AG08395 (cell line): ENCODE measurements at places on chromosomes 16 and 17.

DNA sequence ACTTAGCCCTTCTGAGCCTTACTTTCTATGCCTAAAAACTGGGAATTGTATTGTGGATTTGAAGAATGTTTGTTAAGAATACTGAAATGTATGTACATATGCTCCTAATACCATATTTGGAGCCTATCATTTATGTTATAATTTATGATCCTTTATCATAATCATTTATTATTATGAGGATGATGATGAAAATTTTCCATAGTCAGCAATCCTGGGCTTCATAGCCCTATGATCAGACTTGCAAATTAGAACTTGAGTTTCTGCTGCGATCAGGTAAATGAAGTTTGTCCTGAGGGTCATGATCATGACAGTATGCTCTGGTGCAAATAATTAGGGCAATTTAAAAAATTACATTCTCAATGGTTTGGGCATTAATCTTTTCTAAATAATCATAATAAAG, 147.4 kb downstream of the CA10 start:
- no peak for DNase-seq

DNA sequence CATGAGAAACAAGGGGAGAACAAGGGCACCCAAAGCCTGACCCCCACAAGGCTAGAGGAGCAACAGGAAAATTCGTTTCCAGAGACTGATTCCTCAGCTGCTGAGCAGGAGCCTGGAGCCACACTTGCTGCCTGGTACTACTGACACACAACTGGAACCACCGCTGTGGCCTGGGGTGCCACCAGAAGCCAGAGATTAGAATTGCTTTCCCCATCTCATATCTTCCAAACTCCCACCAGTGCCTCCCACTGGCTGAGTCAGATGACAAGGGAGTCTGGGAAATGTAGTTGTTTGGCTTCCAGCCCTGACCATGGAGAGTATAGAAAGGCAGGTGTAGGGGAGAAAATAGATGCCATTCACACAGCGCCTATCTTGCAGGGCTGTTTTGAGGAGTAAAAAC, 4.1 kb upstream of the TMEM11 start:
- DNase-seq: no peak

- no peak for DNase-seq
Observed at GRCh38 chr16:69607674-69608073, 41.9 kb downstream of the NFAT5 start.

DNA sequence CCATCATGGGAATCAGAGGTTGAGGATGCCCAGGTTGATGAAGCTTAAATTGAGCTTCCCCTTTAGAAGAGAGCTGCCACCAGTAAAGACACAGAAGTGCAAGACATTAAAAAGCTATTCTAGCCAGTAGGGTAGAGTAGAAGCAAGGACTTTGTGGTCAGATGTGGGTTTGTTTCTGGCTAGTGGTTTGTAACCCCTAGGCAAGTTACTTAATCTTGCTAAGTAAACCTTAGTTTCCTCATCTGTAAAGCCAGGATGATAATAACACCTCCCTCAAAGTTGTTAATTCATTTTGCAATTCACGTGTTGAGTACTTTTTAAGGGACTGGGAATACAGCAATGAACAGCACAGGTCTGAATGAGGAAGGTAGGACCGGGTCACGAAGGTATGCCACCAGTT, 3.6 kb downstream of the SNTB2 start:
- no peak for DNase-seq

GRCh38 chr17:59766491-59766890, 59.0 kb downstream of the VMP1 start:
- DNase-seq: no peak

DNA sequence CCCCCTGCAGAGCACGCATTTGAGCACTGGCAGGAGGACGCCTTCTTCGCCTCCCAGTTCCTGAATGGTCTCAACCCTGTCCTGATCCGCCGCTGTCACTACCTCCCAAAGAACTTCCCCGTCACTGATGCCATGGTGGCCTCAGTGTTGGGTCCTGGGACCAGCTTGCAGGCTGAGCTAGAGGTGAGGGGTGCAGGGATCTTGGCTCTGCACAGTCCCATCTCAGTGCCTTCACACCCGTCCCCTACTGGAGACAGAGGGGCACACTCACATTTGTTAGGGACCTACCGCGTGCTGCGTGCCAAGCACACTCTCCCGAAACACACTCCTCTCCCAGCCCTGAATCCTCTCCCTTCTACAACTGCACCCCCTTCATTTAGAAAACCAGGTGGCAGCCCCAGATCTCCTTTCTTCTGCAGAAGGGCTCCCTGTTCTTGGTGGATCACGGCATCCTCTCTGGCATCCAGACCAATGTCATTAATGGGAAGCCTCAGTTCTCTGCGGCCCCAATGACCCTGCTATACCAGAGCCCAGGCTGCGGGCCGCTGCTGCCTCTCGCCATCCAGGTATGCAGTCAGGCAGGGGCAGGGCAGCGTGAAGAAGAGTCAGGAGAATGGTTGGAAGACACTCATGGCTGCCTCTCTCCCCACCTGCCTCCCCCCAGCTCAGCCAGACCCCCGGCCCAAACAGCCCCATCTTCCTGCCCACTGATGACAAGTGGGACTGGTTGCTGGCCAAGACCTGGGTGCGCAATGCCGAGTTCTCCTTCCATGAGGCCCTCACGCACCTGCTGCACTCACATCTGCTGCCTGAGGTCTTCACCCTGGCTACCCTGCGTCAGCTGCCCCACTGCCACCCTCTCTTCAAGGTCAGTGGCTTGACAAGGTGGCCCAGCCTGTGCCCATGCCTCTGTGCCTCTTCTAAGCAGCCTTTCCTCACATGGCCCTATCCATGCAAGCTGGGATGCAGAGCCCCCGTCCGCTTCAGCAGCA, 6.3 kb downstream of the ALOX15B start:
- no peak for DNase-seq

DNA sequence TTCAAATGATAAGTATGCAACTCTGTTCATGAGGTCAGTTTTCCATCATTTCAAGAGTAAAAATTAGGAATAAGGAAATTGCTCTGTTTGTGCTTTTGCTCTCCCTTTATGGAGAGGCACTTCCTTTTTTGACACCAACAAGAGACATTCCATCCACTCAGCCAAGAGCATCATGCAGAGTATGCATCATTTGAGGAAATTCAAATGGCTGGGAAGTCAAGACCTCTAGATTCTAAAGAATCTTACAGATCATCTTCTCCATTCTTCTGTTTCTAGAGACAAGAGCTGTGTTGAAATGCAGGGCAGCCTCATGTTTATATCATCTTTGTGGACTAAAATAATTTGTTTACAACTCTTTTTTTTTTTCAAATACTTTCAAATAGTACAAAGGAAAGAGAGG, 669.4 kb downstream of the CDH11 start:
- DNase-seq: no peak

DNA sequence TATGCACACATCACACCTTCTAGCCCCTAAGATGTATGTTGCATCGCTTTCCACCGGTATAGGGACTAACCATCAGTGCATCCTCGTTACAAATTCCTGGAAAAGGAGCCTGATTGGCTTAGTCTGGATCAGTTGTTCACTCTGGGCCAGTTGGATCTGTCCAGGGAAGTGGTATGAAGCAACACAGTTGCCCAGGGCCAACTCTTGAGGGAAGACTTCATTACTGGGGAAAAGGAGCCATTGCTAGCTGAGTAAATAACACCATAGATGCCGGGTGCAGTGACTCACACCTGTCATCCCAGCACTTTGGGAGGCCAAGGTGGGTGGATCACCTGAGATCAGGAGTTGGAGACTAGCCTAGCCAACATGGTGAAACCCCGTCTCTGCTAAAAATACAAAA, 275.2 kb upstream of the RBFOX1 start:
- DNase-seq: no peak

DNA sequence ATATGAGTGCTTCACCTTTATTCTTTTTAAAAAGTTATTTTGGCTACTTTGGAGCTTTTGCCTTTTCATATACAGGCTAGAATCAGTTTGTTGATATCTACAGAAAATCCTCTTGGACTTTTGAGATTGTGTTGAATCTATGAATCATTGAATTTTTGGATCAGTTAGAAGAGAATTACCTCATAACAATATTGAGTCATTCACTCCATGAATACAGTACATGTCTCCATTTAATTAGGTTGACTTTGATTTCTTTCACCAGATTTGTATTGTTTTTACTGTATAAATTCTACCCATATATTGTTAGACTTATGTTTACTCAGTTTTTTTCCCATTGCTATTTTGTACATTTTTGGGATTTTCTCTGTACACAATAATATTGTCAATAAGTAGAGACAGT, 54.4 kb downstream of the TAOK1 start:
- peak; percentile 64 for DNase-seq

GRCh38 chr16:57848181-57848580, 45.9 kb upstream of the KIFC3 start:
- DNase-seq: no peak

- no peak for DNase-seq
Observed at GRCh38 chr16:60432472-60432871, 1603.8 kb downstream of the CDH8 start.

DNA sequence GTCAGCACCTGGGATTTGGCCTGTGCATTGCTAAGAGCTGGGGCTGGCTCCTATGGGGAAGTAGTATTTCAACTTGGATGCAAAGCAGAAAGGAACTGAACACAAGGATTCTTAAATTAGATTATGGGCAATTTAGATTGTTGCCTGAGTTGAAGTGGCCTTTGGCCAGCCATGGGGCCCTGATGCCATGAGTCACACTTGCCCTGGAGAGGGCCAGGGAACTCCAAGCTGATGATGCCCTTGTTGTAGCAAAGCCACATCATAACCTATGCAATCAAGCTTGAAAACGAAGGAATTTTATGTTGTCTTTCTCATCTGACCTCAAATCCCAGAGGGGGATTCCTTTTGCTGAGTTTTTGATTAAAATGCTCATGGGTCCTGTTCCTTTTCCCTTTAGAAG, 3.9 kb upstream of the SPATA32 start:
- DNase-seq: peak; percentile 94

DNA sequence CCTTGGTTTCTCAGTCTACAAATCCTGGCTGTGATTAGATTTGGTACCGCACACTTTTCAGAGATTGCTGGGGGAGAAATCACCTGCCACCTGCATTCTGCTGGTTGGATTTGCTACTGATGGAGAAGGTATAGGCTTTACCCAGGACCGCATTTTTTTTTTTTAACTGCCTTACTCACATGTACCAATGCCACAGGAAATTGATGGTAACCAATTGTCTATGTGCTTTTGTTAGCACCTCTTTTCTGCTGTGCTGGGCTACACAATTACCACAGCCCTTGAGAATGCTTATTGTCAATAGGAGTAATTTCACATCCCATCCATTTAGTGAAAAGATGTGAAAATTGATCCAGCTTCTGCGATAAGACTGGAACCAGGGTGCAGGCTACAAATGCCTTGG, 74.4 kb upstream of the TANC2 start:
- DNase-seq: no peak

- DNase-seq: no peak
Observed at GRCh38 chr16:17544785-17545184, 74.0 kb upstream of the XYLT1 start.

GRCh38 chr17:33873201-33873617, 381.9 kb upstream of the CCL2 start:
- no peak for DNase-seq

- no peak for DNase-seq
Observed at GRCh38 chr16:68155425-68155824, 70.3 kb downstream of the NFATC3 start.

- DNase-seq: no peak
Observed at GRCh38 chr16:16864536-16864935, 485.6 kb downstream of the NPIPA7 start.

GRCh38 chr17:8629371-8630226, 926 bp downstream of the MYH10 start:
- peak; percentile 32 for DNase-seq

GRCh38 chr17:56119191-56119590, 34.1 kb upstream of the ANKFN1 start:
- no peak for DNase-seq

- no peak for DNase-seq
Observed at GRCh38 chr17:4364622-4365041, 1.8 kb downstream of the UBE2G1 start.

- no peak for DNase-seq
Observed at GRCh38 chr17:67993998-67994361, 2.3 kb downstream of the C17orf58 start.

GRCh38 chr17:43315369-43315768, 81.6 kb upstream of the RNU2-1 start:
- DNase-seq: no peak

GRCh38 chr16:81516478-81517149, 72.0 kb downstream of the CMIP start:
- DNase-seq: no peak

DNA sequence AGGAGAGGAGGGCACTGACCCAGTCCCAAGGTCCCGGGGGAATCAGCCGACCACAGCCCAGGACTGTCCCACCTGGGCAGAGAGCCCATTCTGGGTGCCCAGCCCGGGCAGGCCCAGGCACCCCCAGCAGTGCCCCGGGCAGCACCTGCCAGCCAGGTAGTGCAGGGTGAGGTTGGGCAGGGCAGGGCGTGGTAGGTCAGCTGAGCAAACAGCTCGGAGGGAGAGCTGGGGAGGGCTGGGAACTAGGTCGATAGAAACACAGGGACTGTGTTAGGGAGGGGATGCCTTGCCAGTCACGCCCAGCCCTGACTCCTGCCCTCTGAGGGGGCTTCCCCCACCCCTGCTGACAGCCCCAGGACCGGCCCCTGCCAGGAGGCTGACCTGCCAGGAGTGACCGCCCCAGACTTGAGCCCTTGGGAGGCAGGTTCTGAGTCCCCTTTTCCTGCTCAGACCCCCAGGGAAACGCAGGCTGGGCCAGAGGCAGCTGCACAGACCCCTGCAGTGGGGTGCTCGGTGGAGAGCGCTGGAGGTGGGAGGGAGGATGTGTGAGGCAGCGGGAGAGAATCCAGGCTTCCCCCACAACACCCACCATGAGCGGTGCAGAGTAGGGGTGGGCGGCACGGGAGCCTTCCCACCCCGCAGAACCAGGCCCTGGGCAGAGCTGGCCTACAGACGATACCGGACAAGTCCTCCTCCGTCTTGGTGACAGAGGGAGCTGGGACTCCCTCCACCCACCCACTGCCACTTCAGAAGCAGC, 4.7 kb downstream of the HS3ST6 start:
- no peak for DNase-seq

GRCh38 chr17:7851438-7852261, 3.2 kb upstream of the TMEM88 start:
- DNase-seq: peak; percentile 91

DNA sequence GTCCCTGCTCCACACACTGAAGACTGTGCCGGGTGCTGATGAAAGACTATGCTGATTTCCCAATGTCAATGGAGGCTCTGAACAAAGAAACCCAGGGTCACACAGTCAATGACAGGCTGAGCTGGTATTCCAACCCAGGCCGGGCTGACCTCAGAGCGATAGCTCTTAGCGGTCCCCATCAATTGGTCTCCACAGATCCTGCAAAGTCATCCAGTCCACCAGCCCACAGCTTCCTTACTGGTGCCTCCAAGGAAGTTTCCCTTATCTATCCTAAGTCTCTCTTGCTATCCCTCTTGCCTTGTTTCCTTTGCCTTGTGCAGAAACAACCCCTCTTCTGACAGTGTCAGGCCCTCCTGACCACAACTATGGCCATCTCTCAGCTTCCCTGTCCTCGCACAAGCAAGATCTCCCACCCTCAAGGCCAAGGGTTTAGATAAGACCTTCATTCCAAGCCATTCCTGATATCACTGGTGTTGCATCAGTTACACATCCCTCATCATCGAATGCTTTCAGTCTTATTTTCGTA, 52.7 kb upstream of the KSR1 start:
- DNase-seq: no peak
